ENCODE measurements at places on chromosomes 11 and 22. TPM values are rescaled to one million over a fixed set of nuclear protein-coding genes. Genes with fewer than 3 reads are reported as not detected.

- peaks cover 18% of the 10 kb centered on the region for H3K36me3 ChIP-seq
- H3K4me3 ChIP-seq = no peak overlapping the region
- no peak overlapping the region for H3K27ac ChIP-seq
- H3K27me3 ChIP-seq = no peaks in the 10 kb centered on the region
These were observed 84.4 kb downstream of the TP53I11 start for GRCh38 chr11:44866286-44866685.

DNA sequence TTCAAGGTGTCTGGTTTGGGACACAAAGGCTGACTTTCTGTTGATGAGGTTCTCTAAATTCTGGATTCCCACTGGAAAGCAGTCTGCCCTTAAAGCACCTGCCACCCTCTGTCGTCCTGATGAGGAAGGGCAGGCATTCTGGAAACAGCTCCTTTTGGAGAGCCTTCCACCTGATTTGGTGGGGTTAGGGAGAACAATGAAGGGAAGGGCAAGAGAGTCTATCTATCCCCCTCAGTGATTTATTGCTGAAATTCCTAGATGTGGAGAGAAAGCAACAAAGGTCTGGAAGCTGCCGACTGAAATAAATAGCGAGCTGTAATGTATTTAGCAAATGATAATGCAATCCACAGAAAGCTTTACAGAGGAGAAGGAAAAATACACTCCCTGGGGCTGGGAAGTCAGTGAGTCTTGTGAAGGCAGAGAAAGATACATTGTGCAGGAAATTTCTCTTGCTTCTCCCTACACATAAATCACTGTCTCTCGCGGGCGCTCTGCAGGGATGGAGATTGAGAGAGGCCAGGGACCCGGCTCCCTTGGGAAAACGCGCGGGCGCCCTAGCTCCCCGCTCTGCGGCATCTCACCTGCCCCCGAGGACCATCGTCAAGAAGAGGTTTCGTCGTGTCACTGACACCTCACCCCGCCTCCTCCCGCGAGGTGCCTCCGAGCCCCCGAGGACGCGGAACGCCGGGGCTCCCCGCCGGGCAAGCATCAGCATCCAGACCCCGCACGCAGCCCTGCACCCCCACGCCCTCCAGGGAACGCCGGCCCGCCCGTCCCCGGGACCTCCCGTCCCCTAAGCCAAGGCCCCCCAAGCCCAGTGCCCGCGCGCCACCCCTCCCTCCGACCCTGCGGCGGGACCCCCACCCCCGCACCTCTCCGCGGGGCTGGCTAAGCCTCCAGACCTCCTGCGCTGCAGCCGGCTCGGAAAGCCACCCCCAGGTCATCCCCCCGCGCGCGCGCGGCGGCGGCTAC lies 673 bp downstream of the CDON start:
- H3K27me3 ChIP-seq = peaks cover 12% of the 10 kb centered on the region
- peak overlapping the region; percentile 70 for H3K4me3 ChIP-seq
- no peak overlapping the region for H3K27ac ChIP-seq
- H3K4me1 ChIP-seq = peaks cover 5% of the 10 kb centered on the region
- no peaks in the 10 kb centered on the region for H3K36me3 ChIP-seq

DNA sequence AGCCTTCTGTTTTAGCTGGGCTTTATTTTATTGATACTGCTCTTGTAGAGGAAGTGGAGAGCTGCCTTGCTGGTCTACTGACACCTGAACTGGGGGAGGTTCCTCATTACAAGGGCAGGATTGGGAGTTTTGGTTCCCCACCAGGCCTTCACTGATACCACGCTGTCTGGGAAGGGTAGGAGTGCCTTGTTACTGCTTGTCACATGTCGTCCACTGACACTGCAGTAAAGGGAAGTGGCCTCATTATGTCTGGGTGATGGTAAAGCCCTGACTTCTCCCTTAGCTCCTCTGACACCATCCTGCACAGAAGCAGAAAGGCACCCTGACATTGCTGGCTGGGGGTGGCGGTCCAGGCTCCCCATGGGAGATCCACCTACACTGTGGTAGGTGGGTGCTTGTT lies 38.7 kb upstream of the ELF5 start:
- DNase-seq = no peak
- peaks cover 18% of the 10 kb centered on the region for H3K27me3 ChIP-seq
- no peak overlapping the region for H3K4me3 ChIP-seq
- no peak overlapping the region for H3K27ac ChIP-seq
- no peaks in the 10 kb centered on the region for H3K36me3 ChIP-seq

DNA sequence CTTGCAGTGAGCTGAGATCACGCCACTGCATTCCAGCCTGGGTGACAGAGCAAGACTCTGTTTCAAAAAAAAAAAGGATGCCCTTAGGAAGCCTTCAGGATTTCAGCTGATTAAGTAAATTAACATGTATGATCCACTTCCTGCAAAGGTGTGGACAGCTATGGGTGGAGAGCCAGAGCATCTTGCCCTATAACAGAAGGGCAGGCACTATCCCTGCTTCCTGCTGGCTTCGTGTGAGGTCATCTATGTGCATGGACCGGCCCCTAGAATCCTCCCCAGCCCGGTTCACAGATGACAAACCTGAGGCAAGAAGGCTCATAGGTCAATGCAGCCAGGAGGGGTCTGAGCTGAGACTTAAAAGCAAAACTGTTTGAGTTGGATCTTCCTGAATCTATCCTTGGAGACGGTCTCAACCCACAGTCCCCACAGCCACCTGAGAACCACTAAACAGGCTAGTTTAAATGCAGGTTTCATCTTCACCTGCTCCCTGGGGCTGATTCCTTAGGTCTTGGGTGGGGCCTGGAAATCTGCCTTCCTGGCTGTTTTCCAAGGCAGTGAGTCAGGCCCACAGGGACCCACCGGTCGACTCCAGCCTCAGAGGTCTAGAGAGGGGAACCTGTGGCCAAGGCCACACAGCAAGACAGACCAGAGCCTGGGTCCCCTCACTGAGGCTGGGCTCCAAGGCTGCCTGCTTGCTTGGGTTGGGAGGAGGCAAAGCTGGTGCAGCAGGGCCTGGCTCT lies 55.2 kb upstream of the MPEG1 start:
- no peaks in the 10 kb centered on the region for H3K36me3 ChIP-seq
- no peak for DNase-seq
- H3K4me3 ChIP-seq = no peak overlapping the region
- H3K27me3 ChIP-seq = no peaks in the 10 kb centered on the region
- H3K27ac ChIP-seq = no peak overlapping the region

DNA sequence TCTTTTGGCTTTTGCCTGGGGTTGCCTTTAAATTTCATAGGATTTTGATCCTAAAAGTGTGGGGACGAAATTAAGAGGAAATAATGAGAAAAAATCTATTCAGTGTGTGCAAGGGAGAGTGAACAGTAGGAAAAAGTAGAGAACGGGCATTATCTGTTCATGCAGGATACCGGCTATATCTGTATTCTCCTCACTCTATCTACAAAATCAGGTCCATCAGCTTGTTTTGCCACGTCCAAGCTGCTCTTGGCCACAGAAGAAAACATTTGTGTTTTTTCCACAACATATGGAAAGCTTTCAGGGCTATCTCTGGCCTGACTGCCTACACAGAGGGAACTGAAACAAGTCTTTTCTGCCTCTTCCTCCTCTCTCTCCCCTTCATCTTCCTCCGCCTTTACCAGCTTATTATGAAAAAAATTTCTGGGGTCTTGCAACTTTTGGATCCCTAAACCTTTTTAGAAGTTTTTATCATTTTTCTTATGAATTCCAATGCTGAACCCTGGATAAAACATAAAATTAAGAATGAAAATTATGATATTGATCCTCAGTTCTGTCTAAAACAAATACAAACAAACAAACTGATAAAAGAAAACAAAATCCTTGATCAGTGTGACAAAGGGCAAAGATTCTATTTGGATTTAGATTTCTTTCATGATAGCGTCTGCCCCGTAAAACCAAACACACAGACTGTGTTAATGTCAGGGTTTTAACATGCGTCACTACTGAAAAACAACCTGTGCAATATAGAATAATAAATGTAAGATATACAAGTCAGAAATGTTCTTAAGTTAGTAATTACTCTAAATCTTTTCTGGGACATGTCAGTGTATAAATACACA lies 219.7 kb downstream of the CNTN5 start:
- H3K36me3 ChIP-seq = no peaks in the 10 kb centered on the region
- no peaks in the 10 kb centered on the region for H3K27me3 ChIP-seq
- no peak overlapping the region for H3K27ac ChIP-seq
- no peak overlapping the region for H3K4me3 ChIP-seq

DNA sequence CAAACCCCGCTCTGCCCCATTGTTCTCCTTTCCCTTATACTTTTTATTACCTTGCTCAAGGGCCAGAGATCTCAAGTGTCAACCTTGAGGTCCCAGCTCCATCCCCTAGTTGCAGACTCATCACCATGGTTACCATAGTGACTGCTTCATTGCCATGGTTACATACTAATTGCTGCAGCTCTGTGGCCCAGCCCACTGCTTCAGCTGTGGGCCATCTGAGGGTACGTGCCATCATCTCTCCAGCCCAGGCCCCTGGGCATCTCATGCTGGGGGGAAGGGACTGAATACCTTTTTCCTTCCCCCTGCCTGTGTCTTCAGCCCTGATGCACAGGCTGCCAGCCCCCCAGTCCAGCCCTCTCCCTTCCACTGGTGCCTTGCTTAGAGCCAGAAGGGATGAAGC lies 22.2 kb downstream of the TREH start:
- H3K36me3 ChIP-seq = no peaks in the 10 kb centered on the region
- no peak overlapping the region for H3K4me3 ChIP-seq
- no peak for DNase-seq
- no peaks in the 10 kb centered on the region for H3K27me3 ChIP-seq

- H3K27ac ChIP-seq = no peak overlapping the region
- peaks cover 36% of the 10 kb centered on the region for H3K4me1 ChIP-seq
- peak overlapping the region; percentile 88 for H3K4me3 ChIP-seq
- DNase-seq = no peak
- peaks cover 21% of the 10 kb centered on the region for H3K36me3 ChIP-seq
These were observed 684 bp upstream of the NFRKB start for GRCh38 chr11:129896062-129896461.

DNA sequence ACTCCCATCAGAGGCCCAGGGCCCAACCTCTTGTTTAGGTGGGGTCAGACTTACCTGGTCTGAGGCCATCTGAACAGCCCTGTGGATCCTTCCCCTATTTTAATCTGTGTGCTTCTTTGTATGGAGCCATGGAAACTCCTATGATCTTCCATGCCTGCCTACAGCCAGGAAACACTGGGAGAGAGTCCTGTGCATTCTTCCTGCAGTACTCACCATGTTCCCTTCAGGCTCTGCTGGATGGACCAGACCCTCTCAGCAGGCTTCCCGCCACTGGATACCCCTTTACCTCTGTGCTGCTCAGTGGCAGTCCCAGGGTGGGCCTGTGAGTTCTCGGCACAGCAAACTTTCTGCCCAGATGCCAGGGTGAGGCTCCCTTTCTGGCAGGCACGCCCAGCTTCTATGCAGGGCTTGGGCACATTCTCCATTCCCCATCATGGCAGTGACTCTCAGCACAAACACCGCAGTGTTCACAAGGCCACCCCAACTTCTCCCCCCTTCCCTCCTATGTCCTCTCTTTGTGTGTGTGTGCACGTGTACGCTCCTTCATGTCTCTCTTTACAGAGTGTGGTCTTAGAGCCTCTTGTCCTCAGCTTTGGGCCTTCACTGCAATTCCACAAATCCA lies 34.8 kb downstream of the NEU3 start:
- H3K27ac ChIP-seq = no peak overlapping the region
- H3K36me3 ChIP-seq = no peaks in the 10 kb centered on the region
- DNase-seq = no peak
- no peak overlapping the region for H3K4me3 ChIP-seq
- H3K27me3 ChIP-seq = no peaks in the 10 kb centered on the region
- H3K4me1 ChIP-seq = no peaks in the 10 kb centered on the region

- no peak overlapping the region for H3K27ac ChIP-seq
- no peak for DNase-seq
- H3K4me3 ChIP-seq = no peak overlapping the region
- peaks cover 8% of the 10 kb centered on the region for H3K4me1 ChIP-seq
- no peaks in the 10 kb centered on the region for H3K36me3 ChIP-seq
These were observed 818 bp upstream of the C1QTNF4 start for GRCh38 chr11:47595029-47595428.

DNA sequence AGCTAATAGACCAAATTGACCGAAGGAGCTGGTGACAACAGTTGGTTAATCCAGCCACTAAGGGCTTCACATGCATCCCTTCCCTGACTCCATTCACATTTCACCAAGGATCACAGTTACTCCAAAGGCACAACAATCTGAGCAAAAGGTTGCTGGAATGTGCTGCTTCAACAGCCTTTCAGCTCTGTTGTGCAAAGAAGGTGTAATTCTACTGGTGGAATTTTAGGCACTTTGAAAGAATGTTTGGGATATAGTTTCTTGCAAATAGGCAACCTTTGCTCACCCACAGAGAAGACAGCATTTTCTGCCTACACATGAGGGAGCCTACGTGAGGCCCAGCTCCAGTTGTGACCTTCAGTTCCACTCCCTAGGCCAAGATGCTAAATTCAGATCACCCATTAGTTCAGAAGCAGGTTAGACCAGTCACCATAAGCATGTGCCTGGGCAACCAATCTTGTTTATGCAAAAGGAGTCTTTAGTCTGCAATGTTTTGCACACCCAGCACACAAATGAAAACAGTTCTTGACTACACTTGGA lies 21.6 kb upstream of the FCHSD2 start:
- DNase-seq = no peak
- H3K27ac ChIP-seq = no peak overlapping the region

GRCh38 chr11:85310479-85310878 lies 316.7 kb downstream of the DLG2 start:
- H3K36me3 ChIP-seq = no peaks in the 10 kb centered on the region
- H3K4me3 ChIP-seq = no peak overlapping the region
- H3K27me3 ChIP-seq = no peaks in the 10 kb centered on the region
- no peak for DNase-seq

- H3K27ac ChIP-seq = no peak overlapping the region
- no peaks in the 10 kb centered on the region for H3K36me3 ChIP-seq
- no peaks in the 10 kb centered on the region for H3K27me3 ChIP-seq
- DNase-seq = no peak
- no peak overlapping the region for H3K4me3 ChIP-seq
These were observed 184.1 kb upstream of the ARHGAP20 start for GRCh38 chr11:110896358-110896757.

GRCh38 chr11:66985508-66986177 lies 10.5 kb downstream of the C11orf86 start:
- peaks cover 4% of the 10 kb centered on the region for H3K4me1 ChIP-seq
- peaks cover 4% of the 10 kb centered on the region for H3K27me3 ChIP-seq

- no peaks in the 10 kb centered on the region for H3K4me1 ChIP-seq
- DNase-seq = no peak
- no peaks in the 10 kb centered on the region for H3K36me3 ChIP-seq
- no peak overlapping the region for H3K27ac ChIP-seq
These were observed 84.0 kb downstream of the SLC36A4 start for GRCh38 chr11:93113824-93114223.

USH1C gene
- not detected for total RNA-seq

SCGB1D2 gene
- not detected for total RNA-seq

CDKN1C gene
- 0.41 TPM for total RNA-seq

MS4A12 gene
- not detected for total RNA-seq

MPPED1 gene
- not detected for total RNA-seq

MOV10L1 gene
- not detected for total RNA-seq

OR10AG1 gene
- not detected for total RNA-seq

SYT13 gene
- not detected for total RNA-seq

CCDC89 gene
- not detected for total RNA-seq

VPS37C gene
- total RNA-seq = 9.0 TPM
